ENCODE measurements at places on chromosomes 12 and 14. TPM values are rescaled to one million over a fixed set of nuclear protein-coding genes. Genes with fewer than 3 reads are reported as not detected.

The KRT77 gene
- total RNA-seq, result not detected

The ALDH2 gene
- 112 TPM for total RNA-seq

The ANKRD13A gene
- 85.3 TPM for total RNA-seq

The MUCL1 gene
- not detected for total RNA-seq

The RNASE4 gene
- total RNA-seq, result 138 TPM

The MANSC4 gene
- not detected for total RNA-seq

The ASB2 gene
- total RNA-seq, result 117 TPM

The CLEC9A gene
- not detected for total RNA-seq

The LIN7A gene
- total RNA-seq, result 6.9 TPM

The NDRG2 gene
- total RNA-seq, result 276 TPM

The BICDL1 gene
- 0.54 TPM for total RNA-seq

The CHGA gene
- total RNA-seq, result 0.99 TPM

The DPF3 gene
- 1.6 TPM for total RNA-seq

The PZP gene
- total RNA-seq, result 0.28 TPM

The CLEC6A gene
- not detected for total RNA-seq

The ENDOU gene
- total RNA-seq, result 1.6 TPM

The WSCD2 gene
- total RNA-seq, result 5.0 TPM

The CLEC7A gene
- total RNA-seq, result 8.9 TPM

The POTEG gene
- not detected for total RNA-seq

The GCH1 gene
- 4.4 TPM for total RNA-seq

The P2RX7 gene
- 5.3 TPM for total RNA-seq

The TAS2R10 gene
- total RNA-seq, result 2.9 TPM

The GPN3 gene
- total RNA-seq, result 21.2 TPM

The SELPLG gene
- 6.1 TPM for total RNA-seq

The KLHL33 gene
- 0.33 TPM for total RNA-seq

The CATSPERB gene
- 1.4 TPM for total RNA-seq

The VRTN gene
- total RNA-seq, result not detected

The KCNK10 gene
- not detected for total RNA-seq

The PTPRO gene
- 0.99 TPM for total RNA-seq

The IL22 gene
- total RNA-seq, result not detected

The TAS2R50 gene
- total RNA-seq, result 4.6 TPM

The CCDC184 gene
- 1.7 TPM for total RNA-seq

The GLI1 gene
- total RNA-seq, result not detected

The TAS2R46 gene
- 2.3 TPM for total RNA-seq

The IRAK3 gene
- 9.4 TPM for total RNA-seq

The GDF3 gene
- total RNA-seq, result not detected

The EML5 gene
- total RNA-seq, result 4.4 TPM

The RNF212B gene
- total RNA-seq, result not detected

The TDRD9 gene
- 3.2 TPM for total RNA-seq

The IPO8 gene
- 61.2 TPM for total RNA-seq

The GPR137C gene
- total RNA-seq, result 0.49 TPM

The AKAP3 gene
- 0.99 TPM for total RNA-seq

The CIROP gene
- not detected for total RNA-seq

The OR4Q3 gene
- total RNA-seq, result not detected

The PDE3A gene
- total RNA-seq, result 61.2 TPM

The CPM gene
- total RNA-seq, result 81.0 TPM

The KRT3 gene
- total RNA-seq, result not detected

The NKX2-1 gene
- not detected for total RNA-seq

The PHETA1 gene
- total RNA-seq, result 6.1 TPM

The HEATR5A gene
- total RNA-seq, result 41.9 TPM

The PMCH gene
- total RNA-seq, result not detected
